Cerebellar cortex (tissue), 1 donor: ENCODE measurements at places on chromosomes 3 and 15.

- DNase-seq: no peak
Observed at GRCh38 chr3:11363715-11364114, 91.5 kb downstream of the ATG7 start.

GRCh38 chr3:106329521-106329920 is 460.7 kb upstream of the CBLB start:
- no peak for DNase-seq

DNA sequence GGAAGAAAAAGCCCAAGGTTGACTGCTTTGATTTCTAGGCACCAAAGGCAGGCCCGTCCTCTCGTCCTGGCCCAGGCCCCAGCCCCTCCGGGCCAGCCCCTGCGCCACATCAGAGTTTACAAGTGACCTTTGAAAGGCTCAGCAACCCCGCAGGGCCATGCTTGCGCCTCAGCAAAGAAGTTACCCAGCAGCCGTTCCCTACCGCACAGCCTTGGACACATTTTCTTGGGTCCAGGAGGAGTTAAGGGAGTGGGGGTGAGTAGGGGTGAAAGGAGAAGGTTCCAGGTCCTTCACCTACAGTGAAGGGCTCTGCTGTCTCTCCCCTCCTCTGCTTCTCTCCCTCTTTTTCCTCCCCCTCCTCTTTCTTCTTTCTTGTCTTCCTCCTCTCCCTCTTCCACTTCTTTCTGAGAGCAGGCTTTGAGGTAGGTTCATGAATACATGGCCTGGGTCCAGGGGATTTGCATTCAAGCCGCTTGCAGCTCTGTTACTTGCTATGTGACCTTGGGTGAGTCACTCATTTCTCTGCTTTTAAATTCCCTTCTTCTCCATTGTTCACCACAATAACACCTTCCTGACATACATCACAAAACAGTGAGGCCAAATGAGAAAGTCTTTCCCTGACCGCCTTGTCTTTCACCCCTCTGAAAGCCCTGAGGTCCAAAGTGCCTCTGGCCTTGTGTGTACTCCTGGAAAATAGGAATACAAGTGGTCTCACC is 223.3 kb upstream of the TPRG1 start:
- DNase-seq: peak; percentile 32

DNA sequence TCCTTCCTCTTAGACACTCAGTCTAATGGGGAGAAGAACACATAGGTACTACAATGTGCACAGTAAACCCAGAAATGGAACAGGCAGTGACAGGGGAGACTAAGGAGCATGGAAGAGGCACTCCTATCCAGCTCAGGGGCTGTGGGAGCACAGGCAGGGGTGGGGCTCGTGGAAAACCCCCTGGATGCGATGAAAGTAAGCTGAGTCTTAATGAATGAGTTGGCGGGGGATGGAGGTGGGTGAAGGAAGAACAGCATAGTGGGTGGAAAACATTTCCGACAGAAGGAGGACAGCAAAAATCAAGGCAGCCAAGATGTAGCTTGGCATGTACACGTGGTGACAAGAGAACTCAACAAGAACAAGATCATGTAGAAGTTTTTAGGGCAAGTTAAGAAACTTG is 33.6 kb upstream of the UBE2E2 start:
- DNase-seq: no peak

DNA sequence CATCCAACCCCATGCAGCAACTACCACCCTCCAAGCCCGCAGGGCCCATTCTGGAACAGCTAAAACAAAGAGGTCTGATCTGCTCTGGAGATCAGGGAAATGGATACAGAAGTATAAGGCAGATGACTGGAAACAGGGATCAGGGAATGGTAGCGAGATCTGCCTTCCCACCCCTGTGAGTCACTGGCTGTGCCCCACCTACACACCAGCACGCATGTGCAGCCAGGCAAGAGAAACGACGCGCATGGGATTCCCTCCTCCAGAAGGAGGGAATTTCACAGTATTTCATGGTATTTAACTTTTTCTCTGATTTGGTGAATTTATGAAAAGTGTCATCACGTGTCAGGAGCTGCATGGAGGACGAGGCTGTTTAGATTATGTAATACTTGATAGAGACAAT is 116.7 kb downstream of the ARRDC4 start:
- DNase-seq: no peak

DNA sequence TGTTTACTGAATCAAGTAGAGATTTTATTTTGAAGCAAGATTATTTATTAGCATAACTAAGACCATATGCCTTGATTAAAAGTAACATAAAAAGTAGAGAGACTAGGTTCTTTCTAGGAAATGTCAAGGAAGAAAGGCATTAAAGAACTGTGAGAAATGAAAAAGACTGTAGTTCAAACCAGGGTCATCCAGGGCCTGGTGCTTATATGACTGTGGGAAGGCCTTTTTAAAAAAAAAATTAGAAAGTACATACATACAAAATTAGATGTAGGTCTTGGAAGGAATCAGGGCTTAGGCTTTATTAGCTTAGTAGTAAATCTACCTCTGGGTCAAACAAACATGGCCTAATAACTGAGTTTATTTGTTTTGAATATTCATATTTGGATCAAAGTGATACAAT is 173.9 kb upstream of the TBL1XR1 start:
- DNase-seq: no peak
